ENCODE measurements at places on chromosomes 3 and 15.

DNA sequence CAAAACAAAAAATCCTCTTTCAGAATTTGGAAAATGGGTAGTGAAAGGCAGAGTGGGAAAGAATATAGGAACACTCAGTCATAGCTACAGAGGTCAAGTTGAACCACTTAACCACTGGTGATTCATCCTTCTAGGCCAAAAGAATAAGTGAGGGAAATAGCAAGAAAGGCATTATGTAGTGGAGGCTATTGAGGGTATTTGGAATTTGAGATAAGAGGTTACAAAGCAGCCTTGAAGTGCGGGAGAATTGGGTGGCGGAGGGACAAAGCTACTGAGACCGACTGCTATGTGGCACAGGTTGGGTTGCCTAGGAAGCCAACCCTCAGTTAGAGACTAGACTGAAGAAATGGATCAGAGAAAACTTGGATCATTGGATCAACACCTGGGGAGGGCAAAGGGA, 109.5 kb downstream of the SYNPR start:
- DNase-seq = no peak

GRCh38 chr15:87154761-87155160, 1075.1 kb downstream of the AGBL1 start:
- DNase-seq = no peak

DNA sequence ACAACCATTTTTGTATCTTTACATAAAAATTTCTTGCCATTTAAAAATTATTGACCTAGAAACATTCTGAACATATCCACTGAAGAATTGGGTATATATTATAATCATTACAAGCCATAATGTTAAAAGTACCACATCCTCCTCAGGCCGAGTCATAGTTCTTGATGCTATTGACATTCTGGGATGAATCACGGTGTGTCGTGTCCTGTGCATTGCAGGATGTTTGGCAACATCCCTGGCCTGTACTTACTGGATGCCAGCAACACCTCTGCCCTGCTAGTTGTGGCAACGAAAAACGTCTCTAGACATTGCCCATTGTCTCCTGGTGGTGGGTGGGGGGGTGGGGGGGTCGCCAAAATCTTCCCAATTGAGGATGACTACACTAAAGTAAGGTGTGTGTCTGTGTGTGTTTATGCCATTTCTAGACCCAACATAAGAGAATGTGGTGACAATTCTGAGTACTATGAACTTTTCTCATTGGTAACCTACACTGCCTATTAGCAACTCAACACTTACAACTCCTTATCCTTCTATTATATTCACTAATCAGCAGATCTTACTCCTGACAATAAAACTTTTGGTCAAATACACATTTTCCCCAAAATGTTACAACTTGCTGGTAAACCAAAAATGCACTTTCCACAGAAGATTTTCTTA, 471.6 kb downstream of the FOXP1 start:
- DNase-seq = no peak

- no peak for DNase-seq
Measured at GRCh38 chr15:42332331-42332730, 27.0 kb upstream of the CAPN3 start.

DNA sequence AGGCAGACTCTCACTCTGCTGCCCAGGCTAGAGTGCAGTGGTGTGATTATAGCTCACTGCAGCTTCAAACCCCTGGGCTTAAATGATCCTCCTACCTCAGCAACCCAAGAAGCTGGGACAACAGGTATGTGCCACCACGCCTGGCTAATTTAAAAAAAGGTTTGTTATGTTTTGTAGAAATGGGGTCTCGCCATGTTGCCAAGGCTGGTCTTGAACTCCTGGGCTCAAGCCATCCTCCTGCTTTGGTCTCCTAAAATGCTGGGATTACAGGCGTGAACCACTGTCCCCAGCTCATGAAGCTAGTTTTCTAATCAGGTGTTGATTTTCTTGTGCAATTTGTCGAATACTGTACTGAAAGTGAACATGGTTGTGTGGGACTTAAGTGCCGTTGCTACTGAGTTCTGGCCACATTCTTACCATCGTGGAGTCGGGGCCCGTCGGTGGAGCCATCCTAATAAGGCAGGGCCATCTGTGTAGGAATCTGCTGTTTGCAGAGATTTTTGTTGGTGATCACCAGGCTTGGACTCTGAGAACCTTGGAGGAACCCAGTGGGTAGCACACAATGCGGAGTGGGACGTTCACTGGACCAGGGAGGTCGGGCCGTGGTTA, 193.2 kb downstream of the GOLGA6L6 start:
- DNase-seq = no peak

DNA sequence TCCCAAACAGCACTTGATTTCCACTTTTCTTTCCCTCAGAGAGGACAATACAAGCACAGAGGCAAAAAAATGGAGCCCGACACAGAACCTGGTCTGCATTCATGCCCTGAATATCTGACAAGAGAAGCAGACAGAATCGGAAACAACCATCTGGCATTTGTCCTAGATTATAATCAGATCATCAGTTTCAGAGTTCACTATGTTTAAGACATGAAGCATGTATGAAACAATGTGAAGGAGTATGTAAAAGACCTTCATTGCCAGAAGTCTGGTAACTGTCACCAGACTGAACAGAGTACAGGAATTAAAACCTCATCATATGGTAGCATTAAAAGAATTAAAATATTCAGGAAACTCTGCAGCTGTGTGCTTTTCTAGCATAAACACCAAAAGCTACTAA, 65.0 kb downstream of the SETD2 start:
- no peak for DNase-seq

- no peak for DNase-seq
Measured at GRCh38 chr15:71577071-71577470, 233.3 kb upstream of the NR2E3 start.

DNA sequence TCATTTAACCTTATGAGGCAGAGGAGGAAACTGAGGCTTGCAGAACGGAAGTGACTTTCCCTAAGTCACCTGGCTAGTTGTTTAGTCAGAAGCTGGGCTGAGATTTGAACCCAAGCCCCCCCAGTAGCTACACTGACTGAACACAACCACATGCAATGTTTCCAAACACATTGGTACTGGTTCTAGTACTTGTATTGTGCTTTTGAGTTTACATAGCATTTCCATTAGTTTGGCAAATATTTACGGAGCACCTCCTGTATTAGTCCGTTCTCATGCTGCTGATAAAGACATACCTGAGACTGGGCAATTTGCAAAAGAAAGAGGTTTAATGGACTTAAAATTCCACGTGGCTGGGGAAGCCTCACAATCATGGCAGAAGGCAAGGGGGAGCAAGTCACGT, 56.3 kb upstream of the ITGA11 start:
- DNase-seq = no peak

DNA sequence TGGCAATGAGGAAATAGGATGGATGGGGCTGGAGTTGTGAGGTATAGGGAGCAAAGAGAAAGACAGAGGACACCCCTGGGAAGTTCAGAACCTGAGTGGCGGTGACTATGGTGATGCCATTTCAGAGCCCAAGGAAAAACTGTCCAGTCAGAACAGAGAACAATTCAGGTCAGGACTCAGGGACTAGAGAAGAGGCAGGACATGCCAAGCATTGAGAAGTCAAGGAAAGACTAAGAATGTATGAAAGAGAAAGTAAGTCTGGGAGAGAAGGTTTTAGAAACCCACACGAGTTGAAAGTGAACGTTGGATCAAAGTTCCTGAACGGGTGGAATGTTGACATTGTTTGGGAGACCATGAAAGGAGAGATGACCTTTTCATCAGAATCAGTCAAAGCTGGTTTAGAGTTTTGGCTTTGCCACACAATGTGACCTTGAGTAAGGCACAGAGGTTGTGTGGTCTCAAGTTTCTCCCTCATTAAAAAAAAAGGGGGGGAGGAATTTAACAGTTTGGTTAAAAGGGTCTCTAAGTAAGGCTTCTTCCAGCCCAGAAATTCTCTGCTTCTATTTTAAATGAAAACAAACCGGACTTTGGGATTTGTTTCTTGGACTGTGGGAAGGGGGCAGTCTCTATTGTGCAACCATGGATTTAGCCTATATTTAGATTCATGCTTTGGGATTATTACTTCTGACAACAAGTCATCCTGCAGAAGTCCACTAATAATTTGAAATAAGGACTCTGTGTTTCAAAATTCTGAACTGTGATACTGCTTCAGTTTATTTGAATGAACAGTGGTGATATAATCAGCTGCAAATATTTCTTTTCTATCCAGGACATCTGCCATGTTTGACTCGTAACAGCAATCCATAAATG, 315.9 kb upstream of the TBL1XR1 start:
- DNase-seq = no peak

GRCh38 chr3:156535798-156536197, 19.1 kb downstream of the SSR3 start:
- DNase-seq = no peak

DNA sequence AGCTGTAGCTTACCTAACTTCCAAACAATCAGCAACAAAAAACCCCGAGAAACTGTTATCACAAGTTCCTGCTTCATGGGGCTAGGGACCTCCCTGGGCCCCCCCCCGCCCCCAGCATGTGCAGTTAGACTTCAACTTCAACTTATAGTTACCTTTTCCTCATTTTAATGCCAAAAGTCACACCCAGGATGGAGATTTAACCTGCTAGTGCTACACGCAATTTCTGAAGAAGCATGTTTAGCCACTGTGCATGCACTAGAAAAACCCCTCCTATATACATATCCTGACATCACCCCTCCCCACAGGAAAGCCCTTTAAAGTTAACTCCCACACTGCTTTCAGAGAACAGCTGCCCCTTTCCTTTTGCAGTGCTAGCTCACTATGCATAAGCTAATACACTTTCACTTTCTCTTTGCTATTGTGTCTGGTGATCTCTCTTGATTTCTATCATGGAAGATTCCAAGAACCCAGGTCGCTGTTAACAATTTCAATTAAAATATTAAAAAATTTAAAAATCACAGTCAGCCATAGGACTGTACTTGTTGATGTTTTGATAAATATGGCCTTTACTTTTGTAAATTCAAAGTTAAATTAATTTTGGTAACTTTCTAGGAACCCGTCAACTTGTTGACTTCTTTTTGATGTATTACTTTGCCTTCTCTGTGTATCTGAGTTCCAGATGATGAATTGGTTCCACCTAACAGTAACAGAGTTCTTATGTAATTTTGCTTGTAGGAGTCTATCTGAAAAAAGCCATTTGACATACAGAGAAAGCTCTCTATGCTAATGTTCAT, 75.2 kb upstream of the ACAD9 start:
- no peak for DNase-seq

DNA sequence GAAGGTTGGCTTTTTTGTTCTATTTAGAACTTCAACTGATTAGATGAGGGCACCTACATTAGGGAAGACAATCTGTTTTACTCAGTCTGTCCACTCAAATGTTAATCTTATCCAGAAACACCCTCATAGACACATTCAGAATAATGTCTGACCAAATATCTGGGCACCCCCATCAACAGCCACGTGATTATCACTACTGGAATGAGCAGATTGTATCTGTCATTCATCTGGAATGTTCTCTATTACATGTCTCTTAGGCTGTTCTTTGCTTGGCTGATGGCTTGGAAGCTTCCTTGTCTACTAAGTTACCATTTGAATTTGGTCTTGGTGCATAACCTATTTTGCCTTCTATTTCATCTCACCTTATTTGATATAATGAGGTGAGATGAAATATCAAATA, 15.7 kb upstream of the LRRC58 start:
- no peak for DNase-seq

- DNase-seq = no peak
Measured at GRCh38 chr15:57708047-57708446, 1.5 kb downstream of the POLR2M start.

Measured in stimulated activated CD8-positive, alpha-beta memory T cell treated with anti-CD3 and anti-CD28 coated beads, Interleukin-7, amount 100 ng/mL, for 24 hours (primary cell).